ENCODE measurements at places on chromosomes 3 and 15.

DNA sequence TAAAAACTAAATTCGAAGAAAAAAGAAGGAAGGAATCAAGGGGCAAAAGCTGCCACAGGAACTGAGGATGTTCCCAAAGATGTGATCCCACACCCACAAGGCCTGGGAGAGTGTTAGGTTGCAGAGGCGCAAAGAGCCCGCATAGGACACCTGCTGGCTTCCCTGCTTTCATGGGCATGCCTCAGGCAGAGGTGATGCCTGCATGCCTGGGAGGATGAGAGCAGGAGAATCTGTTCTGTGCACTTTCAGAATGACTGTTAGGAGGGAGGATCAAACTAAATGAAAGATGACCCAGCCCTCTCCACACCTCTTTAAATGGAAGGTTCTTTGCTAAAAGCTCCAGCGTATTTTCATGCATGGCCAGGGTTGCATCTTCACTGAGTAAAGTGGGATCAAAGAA lies 162.4 kb downstream of the PLCL2 start:
- DNase-seq = no peak

- DNase-seq = no peak
Measured at GRCh38 chr3:40366203-40367162, 20.5 kb upstream of the ENTPD3 start.

DNA sequence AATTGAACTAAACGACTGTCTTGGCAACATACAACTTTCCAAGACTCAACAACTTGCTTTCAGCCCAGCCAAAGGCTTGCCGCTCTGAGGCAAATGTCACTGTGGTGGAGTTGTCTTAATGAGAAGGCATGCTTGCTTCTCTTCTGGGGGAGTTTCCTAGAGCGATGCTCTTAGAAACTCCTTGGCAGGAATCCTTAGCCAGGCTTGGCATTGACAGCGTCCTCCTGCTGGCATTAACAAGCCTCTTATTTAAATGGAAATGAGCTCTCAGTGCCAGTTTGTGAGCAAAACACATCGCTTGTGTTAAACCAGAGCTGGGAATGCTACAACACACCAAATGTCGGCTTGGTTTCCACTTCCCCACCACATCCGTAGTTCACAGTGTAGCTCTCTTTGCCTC lies 265.5 kb upstream of the TPRG1 start:
- no peak for DNase-seq

DNA sequence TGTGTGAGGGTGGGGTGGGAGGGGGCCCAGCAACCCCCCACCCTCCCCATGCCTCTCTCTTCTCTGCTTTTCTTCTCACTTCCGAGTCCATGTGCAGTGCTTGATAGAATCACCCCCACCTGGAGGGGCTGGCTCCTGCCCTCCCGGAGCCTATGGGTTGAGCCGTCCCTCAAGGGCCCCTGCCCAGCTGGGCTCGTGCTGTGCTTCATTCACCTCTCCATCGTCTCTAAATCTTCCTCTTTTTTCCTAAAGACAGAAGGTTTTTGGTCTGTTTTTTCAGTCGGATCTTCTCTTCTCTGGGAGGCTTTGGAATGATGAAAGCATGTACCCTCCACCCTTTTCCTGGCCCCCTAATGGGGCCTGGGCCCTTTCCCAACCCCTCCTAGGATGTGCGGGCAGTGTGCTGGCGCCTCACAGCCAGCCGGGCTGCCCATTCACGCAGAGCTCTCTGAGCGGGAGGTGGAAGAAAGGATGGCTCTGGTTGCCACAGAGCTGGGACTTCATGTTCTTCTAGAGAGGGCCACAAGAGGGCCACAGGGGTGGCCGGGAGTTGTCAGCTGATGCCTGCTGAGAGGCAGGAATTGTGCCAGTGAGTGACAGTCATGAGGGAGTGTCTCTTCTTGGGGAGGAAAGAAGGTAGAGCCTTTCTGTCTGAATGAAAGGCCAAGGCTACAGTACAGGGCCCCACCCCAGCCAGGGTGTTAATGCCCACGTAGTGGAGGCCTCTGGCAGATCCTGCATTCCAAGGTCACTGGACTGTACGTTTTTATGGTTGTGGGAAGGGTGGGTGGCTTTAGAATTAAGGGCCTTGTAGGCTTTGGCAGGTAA lies 8.1 kb downstream of the FAM131A start:
- DNase-seq = no peak

GRCh38 chr15:25664761-25665160 lies 198.4 kb downstream of the ATP10A start:
- DNase-seq = no peak

GRCh38 chr3:185552358-185552877 lies at the start of gene LIPH:
Gene LIPH (minus strand): TSS chr3:185552588. CDS start chr3:185552471, 117 bp downstream.
- no peak for DNase-seq

- DNase-seq = no peak
Measured at GRCh38 chr3:73176941-73177340, 115.5 kb downstream of the EBLN2 start.

GRCh38 chr15:88375234-88375927 lies 91.8 kb downstream of the MRPL46 start:
- DNase-seq = no peak

DNA sequence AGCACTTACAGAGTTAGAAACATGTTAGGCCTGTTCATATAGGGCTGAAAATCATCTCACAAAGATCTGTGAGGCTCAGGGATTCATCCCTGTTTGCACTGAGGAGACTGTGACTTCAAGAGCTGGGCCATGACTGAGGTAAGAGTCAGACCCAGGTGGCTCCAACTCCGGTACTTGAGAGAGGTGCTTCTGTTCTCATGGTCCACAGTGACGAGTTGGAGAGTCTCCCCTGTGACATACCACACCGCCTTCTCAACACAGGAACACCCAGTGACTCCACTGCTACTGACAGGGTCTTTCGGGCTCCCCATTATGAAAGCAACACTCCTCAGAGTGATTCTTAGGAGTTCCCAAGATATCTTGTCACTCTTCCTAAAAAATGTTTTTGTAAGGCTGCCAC lies 27.4 kb downstream of the FSTL1 start:
- DNase-seq = no peak

- DNase-seq = no peak
Measured at GRCh38 chr15:55256281-55257011, 33.2 kb downstream of the RAB27A start.

- no peak for DNase-seq
Measured at GRCh38 chr3:139457066-139457465, 19.2 kb downstream of the RBP2 start.

DNA sequence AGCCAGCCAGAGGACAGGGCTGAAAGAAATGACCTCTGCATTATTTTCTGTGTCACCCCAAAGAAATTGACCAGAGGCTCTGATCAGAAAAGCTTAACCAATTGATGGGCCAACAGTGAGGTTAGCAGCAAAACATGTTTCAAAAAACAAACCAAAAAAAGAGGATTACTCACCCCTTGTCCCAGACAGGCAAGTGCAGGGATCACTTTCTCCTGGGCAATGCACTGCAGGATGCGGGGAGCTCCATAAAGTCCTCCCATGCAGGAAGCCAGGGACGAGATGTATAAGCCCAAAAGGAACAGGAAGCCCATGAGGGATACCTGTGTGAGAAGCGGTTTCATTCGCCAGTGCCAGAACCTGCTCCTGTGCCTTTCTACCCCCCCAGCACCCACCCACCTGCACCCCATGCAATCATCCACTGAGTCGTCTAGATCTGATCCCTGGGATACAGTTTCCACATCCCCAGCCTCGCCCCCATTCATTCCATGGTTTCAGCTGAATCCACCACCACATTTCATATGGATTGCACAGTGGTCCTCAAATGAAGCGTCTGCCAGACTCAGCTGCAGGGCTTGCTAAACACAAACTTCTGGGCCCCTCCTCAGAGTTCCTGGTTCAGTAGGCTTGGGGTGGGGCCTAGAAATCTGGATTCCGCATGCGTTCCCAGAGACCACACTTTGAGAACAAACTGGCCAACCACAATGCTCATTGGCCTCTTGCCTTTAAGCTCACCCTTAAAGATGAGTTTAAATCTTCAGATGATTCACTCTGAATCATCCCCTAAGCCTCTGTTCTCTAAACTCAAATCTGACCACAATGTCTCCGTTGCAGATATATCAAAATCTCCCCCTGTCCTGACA lies 54.4 kb upstream of the HEG1 start:
- no peak for DNase-seq

DNA sequence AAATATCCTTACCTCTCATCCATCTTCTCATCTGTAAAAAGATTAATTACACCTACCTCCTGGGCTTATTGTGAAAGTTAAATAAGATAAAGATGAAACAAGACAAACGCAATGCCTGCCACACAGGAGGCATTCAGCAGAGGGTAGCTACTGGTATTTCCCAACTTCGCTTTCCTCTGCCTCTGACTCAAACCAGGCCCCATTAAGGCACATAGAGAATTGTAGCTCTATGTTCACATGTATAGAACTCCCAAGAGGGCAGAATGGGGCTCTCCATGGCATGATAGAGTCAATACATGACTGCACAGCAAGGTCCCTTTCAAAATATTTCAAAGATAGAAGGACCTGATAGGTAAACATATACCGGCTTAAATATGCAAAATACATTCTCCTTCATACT lies 1.4 kb downstream of the LYSMD2 start:
- no peak for DNase-seq

GRCh38 chr3:113157408-113158030 lies 53.8 kb upstream of the BOC start:
- no peak for DNase-seq

- DNase-seq = no peak
Measured at GRCh38 chr15:78284758-78285157, 14.7 kb downstream of the SKIC8 start.

GRCh38 chr3:64494526-64494925 lies 193.3 kb downstream of the ADAMTS9 start:
- no peak for DNase-seq

DNA sequence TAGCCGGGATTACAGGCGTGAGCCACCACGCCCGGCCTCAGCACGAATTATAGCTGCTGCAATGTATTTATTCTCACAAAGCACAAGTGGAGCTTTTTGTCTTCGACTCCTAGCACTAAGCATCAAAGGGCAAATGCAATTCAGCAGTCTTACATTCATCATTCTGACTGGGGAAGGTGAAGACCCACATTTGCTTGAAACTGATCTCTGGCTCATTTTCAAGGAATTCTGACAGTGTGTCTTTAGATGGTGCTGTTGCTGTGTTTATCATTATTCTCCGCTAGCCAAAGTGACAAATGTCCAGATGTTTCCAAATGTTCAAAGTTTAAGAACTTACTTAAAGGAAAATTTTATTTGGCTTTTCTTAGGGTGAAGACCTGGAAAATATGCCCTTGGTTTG lies 55.9 kb downstream of the SGO1 start:
- DNase-seq = no peak

GRCh38 chr15:29044503-29044901 lies 158.7 kb downstream of the APBA2 start:
- no peak for DNase-seq

DNA sequence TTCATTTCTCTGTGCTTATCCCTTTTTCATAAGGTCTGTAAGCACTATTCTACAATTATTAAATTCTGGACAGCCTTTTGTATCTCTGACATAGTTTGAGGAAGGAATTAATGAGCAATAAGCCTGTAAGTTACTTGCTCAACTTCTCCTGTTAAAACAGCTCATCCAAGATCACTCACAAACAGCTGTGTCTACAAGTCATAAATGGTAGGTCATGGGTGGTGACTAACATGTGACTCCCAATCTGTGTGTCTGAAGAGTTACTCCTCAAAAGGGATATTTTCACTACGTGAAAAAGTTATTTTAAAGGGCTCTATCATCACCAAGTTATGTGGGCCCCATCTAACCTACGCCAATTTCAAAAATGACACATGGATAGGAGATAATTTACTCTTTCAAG lies 145.2 kb upstream of the CBLB start:
- no peak for DNase-seq

- DNase-seq = no peak
Measured at GRCh38 chr3:21237638-21238037, 513.4 kb downstream of the ZNF385D start.

DNA sequence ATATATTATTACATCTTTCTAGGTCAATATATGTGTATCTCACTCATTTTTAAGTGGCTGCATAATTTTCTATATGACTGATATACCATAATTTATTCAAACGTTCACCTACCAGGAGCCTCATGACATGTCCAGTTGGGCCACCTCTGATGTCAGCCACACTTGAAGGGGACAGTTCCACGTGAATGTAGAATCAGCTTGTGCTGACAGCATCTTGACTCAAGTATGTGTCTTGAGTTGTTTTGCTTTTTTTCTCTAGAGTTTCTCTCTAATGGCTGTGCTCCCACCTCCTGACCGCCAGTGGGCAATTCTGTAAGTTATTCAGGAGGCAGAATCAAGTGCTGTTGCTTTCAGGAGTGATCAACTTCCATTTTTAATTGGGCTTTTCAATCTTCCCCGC lies 237.9 kb downstream of the NFKBIZ start:
- DNase-seq = no peak

DNA sequence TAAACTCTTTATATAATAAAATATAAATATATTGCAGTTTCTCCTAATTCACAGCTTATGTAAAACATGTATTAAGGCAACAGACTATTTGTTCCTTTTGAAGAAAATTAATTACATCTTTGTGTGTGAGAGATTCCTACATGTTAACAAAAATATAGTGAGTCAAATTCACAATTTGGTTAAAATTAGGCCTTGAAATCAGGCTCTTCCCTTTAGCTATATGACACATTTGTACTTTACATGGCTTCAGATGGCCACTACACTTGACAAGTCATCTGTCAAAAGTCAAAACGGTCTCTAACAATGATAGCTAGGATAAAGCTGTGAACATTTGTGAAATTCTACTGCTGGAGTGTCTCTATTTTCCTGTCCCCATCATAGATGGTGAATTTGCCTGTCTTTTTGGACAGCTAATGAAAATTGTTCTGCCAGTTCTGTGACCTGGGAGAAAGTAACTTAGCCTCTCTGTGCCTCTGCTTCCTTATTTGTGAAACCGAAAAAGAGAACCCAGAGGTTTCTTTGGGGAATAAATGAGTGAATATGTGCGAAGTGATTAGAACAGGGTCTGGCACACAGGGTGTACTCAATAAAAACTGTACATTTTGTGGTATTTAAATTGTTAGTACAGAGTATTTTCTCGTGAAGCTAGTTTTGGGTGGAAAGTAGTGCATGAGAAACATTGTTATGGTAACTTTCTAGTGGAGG lies 23.6 kb downstream of the TM4SF4 start:
- DNase-seq = no peak

GRCh38 chr15:99708563-99708962 lies 24.7 kb downstream of the LYSMD4 start:
- no peak for DNase-seq

GRCh38 chr3:65339192-65339740 lies 651.5 kb upstream of the ADAMTS9 start:
- no peak for DNase-seq

DNA sequence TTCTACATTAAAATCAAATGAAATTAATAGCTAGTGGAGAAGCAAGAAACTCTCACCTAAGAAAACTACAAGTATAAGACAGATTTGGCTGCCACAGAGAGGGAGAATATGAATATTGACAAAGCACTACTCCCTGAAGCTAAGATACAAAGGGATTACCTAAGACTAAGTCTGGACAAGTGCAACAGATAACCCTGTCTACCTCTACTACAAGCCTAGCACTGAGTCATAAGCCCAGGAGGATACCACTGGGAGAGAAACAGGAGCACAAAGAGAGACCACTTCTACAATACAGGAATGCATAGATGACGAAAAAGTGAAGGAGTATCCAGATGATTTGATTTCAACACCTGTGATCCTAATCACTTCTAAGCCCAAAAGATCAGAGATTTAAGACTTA lies 10.4 kb downstream of the ATP13A4 start:
- DNase-seq = no peak

GRCh38 chr15:60548101-60548500 lies 69.2 kb upstream of the ICE2 start:
- no peak for DNase-seq

- no peak for DNase-seq
Measured at GRCh38 chr3:42851228-42851834, 24.3 kb downstream of the CYP8B1 start.

All from effector CD4-positive, alpha-beta T cell (primary cell).